ENCODE measurements at places on chromosomes 1 and 21.
A peak's percentile ranks its signal among the peaks of the same experiment; 100 is the strongest.

GRCh38 chr1:154240294-154240833 is 19.6 kb downstream of the UBAP2L start:
- DNase-seq: no peak

DNA sequence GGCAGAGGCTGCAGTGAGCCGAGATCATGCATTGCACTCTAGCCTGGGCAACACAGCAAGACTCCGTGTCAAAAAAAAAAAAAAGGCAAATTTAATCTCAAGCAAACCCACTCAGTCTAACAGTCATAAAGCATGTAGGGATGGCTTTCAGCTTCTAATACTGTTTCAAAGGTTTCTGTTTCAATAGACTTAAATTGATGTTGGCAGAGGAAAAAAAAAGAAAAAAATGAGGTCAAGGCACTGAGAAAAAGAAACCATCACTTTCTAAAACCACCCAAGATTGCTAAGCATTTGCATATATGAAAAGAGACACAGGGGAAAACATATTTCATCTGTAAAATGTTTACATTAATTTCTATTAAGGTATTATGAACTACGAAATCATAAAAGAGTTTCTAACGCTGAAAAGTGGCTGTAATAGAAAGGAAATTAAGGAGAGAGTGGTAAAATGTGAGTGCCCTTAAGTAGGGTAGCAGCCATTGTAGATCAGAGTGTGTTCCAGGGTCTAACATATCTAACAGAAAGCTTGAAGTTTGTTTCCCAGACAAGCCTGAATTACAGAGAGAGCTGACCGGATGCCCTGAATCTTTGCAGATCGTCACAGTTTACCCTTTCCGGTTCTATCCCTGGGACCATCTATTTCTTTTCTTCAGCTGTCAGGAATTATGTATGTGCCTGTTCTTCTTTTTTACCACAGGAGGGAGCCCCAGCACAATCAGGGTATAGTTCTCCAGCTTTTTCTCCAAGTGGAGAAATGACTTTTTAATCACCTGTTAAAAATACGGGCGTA is 70.0 kb downstream of the PLD5 start:
- no peak for DNase-seq

DNA sequence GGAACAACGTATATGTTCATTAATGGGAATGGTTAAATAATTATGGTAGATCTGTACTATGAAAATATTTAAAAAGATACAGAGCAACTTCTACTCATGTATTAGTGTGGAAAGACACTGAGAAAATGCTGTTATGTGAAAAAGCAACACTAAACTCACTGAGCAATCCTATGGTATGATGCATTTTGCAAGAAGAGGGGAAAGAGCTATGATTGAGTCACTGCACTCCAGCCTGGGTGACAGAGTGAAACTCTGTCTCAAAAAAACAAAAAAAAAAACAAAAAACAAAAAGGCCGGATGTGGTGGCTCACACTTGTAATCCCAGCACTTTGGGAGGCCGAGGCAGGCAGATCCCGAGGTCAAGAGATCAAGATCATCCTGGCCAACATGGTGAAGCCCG is 44.4 kb downstream of the ATP5PO start:
- no peak for DNase-seq

DNA sequence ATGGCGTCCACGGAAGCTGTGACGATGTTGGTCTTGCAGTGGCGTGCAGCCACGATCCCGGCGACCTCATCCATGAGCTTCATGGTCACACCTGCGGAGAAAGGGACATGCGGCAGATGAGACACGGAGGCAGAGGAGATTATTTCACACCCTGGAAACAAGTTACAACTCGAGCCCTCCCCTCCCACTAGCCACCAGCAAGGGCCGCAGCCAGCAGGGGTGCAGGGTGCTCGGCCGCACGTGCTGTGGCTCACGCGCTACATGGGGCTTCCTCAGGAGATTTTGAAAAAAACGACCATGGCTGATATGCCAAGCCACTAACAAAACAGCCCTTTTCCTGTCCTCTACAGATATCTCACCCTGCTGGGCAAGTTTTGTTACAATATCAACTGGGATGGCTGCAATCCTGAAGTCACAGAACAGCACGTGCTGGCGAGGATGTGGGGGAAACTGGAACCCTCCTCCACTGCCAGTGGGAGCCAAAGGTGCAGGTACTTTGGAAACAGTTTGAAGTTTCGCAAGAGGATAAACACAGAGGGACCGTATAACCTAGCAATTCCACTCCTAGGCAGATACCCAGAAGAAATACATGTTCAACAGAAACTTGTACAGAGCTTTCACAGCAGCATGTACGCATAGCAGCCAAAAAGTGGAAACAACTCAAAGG is 34.1 kb upstream of the GPR153 start:
- peak; percentile 89 for DNase-seq

GRCh38 chr1:23129846-23130245 is 38.8 kb downstream of the LUZP1 start:
- no peak for DNase-seq

GRCh38 chr21:44653123-44653522 is 1.3 kb downstream of the KRTAP12-4 start:
- no peak for DNase-seq
